ENCODE measurements at places on chromosomes 12 and 14.

GRCh38 chr12:104963757-104964156 is 5.7 kb upstream of the SLC41A2 start:
- DNase-seq = no peak

GRCh38 chr14:75182821-75183220 is 6.4 kb upstream of the TMED10 start:
- DNase-seq = no peak

GRCh38 chr12:64452559-64453329 is 824 bp downstream of the TBK1 start:
- peak; percentile 26 for DNase-seq

- DNase-seq = peak; percentile 21
Measured at GRCh38 chr12:120529641-120530417, 871 bp upstream of the COQ5 start.

- no peak for DNase-seq
Measured at GRCh38 chr12:24015833-24016160, 66.3 kb upstream of the SOX5 start.

GRCh38 chr14:73289729-73290128 is 52.4 kb downstream of the PAPLN start:
- DNase-seq = no peak

GRCh38 chr12:46660276-46660675 is 165.5 kb downstream of the SLC38A4 start:
- DNase-seq = no peak

DNA sequence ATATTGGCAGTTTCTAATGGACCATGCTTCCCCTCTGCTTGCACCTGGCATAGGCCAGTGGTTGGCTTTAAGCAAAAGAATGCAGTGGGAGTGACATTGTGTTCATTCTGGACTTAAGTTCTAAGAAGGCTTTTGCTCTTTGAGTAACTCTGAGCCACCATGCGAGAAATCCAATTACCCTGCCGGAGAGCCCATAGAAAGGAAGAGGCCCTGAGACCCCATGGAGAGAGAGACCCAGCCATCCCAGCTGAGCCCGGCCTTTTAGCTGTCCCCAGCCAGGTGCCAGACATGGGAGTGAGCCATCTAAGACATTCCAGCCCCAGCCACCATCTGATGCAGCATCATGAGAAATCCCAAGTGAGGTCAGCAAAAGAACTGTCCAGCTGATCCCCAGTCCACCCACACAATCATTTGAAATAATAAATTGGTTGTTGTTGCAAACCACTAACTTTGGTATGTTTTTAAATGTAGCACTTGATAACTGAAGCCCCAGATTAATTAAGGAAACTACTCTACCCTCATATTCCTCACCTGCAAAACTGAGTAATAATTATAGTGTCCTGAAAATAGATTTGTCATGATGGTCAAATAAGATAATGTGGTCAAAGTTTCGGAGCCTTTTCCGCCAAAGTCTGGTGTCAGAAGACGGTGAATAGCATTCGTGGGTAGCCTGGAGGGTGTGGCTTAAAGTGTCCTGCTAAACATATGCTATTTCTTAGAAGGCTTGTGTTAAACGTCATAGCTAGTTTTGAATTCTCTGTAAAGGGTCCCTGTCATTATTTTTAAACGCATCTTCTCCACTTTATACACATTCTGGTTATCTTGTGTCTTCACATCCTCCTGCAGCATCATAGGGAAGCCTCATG is 166.6 kb upstream of the PELI2 start:
- no peak for DNase-seq

DNA sequence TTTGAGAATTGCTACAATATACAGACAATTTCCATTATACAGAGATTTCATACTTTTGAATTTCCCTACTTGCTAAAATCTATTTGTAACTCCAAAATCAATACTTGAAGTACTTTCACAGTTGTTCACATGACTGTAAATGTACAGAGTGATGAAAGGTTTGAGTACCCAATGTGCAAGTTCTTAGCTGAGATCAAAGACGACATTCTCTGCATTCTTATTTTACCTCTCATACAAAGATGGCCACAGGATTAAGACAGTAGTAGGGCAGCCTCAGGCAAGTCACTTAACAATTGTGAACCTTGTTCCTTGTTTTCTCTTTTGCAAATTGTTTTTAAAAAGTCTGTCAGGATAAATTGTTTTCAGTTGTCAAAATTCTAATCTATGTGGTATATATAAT is 255.9 kb upstream of the KITLG start:
- DNase-seq = no peak

GRCh38 chr14:103519043-103519836 is 3.4 kb downstream of the CKB start:
- peak; percentile 52 for DNase-seq

DNA sequence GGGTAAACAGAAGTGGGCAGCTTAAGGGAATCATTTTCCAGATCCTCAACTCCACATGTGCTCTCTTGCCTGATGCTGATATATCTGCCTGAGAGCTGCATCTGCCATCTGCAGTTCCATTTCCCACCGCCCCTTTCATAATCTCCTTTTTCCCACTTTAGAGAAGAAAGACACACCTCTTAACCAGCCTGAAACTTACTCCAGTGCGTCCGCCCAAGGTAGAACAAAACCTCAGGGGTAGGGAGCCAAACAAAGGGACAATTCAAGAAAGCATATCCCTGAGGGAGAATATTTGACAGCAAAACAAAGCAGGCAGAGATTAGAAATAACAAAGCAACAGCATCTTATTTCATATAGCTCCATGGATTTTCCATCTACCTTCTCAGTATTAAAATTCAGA is 4.3 kb downstream of the MDM1 start:
- no peak for DNase-seq

DNA sequence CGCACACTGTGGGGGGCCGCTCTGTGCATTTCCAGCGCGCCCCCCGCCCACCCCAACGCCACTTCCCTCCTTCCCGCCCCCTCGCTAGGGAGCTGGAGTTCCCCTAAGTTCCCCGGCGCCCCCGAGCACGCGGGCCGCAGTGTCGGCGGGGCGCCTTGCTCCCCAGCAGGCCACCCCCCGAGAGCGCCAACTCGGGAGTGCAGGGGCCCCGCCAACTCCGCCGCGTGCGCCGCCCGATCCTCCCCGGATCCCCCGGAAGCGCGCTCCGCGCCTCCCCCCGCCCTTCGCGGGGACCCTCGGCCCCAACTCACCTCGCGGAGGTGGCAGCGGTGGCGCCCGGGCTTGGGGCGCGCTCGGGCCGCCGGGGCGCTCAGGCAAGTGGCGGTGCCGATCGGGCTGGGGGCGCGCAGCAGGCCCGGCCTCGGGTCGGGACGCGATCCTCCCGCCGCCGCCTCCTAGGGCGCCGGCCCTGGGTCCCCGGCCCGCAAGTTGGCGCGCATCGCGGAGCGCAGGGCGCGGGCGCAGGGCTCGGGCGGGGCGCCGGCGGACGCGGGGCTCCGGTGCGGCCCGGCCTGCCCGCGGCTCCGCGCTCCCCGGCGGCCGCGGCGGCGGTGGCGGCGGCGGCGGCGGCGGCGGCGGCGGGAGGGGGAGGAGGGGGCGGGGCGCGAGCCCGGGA is at the start of gene NCOR2:
TSS of gene NCOR2 (minus strand) at position 616 of the 676 bp plus-strand sequence. CDS start 72,361 bp downstream, outside the sequence.
- no peak for DNase-seq

GRCh38 chr12:13094367-13094766 is 9.1 kb downstream of the GSG1 start:
- DNase-seq = no peak

DNA sequence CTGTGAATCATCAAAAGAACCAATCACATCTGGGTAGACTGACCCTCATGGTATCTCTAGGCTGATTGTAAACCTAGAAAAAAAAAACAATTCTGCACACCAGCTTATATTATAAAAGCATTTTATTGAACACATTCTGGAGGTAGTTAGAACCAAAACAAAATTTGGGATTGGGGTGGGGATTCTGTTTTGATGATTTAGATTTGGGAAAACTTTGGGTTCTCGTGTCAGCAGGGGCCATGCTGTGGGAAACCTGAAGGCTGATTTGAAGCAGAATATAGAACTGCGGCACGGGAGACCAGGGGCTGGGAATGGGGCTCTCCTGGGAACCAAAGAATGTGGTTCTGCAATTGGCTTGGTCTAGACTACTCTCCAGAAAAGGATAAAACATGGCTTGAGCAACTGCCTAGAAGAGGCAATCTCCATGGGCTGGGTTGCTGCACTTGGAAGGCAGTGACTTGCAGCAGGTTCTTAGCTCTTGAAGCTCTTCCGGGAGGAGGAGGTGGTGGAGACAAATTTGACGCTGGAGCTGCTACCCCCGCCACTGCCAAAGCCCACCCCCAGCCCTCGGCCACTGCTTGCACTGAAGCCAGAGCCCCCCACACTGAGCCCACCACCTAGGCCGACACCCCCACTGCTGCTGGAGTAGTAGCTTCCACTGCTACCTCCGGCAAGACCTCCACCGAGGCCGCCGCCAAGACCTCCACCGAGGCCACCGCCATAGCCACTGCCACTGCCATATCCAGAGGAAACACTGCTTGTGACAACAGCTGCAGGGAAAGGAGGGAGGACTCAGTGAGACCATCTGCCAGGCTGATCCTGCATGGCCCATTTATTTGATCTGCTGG is 5.5 kb downstream of the KRT5 start:
- no peak for DNase-seq
